Progenitor cell of endocrine pancreas (in vitro differentiated cells): ENCODE measurements at places on chromosomes 7 and 10.

DNA sequence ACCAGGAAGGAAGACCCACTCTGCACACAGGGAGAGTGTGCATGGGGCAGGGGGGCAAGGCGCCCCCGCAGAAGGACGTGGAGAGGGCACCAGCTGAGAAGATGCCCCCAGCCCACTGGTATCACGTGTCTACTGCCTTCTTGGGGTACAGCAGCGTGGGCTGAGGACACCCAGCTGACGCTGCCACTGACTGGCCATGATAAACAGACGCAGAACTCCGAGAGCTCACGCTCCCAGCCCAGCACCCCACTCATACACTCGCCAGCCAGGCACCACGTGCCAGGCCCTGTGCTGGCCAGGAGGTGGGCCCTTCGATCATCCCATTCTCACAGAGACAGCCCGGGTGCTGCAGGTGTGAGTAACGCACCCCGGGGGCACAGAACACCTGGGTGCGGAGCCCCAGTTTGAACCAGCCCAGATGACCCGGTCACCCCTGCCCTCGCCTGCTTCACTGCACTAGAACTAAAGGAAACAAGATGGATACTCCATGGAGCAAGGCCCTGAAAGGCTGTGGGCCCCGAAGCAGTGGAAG is 199.8 kb downstream of the MAD1L1 start:
- DNase-seq: no peak

DNA sequence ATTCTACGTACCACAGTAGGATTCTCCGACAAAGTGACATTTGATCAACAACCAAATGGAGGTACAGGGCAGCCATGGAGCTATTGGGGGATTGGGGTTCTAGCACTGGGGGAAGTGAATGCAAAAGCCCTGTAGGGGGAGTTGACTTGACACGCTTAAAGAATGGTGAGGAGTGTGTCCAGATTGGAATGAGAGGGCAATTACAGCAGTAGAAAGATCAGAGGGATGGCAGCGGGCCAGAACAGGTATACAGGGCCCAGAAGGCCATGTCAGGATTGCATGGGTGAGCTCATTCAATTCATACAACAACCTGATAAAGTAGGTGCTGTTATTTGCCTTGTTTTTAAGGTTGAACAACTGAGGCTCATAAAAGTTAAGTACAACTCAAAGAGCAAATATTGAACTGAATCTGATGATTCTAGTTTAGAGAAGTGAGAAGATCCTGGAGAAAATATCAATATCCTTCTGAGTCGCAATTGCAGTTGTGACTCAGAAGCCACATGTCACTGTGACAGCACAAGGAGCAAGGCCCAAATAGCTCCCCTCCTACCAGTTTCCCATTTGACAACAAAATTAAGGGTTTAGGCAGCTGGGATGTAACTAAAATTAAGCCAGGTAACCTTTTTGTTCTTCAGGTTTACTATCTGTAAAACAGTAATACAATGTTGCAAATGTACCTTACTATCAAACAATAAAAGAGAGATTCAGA is 28.0 kb upstream of the CTTNBP2 start:
- no peak for DNase-seq

DNA sequence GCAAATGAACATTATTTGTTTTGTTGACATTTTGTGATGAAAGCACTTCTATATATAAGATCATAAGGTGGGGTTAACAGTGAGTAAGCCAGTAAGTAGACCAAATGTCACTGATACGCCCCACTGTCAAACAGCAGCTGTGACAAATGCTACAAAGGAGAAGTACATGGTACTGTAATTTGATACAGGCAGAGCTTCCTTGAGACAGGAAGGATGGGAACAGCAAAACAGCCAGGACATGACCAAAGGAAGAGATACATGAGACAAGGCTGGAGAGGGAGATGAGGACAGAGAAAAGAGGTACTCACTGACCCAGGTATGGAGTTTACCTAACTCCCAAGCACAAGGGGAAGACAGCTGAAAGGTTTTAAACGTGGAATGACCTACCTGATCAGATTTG is 127.0 kb downstream of the SRPK2 start:
- DNase-seq: no peak

GRCh38 chr7:38105874-38106483 is 72.1 kb upstream of the STARD3NL start:
- no peak for DNase-seq

DNA sequence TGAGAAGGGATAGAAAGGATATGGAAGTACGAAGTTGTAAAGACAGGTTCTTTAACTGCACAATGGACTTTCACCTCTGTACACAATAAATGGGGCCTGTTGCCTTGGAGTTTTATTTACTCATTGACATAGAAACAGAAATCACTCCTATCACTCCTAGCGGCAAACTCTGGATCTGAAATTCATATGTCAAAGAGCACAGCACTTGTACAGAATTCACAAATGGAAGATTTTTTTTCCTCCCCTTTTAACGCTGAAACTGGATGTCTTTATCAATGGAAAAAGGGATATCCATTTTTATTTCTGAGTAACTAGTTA is 18.2 kb downstream of the NT5C3A start:
- no peak for DNase-seq

GRCh38 chr10:34816085-34816496 is 995 bp upstream of the PARD3 start:
- no peak for DNase-seq

DNA sequence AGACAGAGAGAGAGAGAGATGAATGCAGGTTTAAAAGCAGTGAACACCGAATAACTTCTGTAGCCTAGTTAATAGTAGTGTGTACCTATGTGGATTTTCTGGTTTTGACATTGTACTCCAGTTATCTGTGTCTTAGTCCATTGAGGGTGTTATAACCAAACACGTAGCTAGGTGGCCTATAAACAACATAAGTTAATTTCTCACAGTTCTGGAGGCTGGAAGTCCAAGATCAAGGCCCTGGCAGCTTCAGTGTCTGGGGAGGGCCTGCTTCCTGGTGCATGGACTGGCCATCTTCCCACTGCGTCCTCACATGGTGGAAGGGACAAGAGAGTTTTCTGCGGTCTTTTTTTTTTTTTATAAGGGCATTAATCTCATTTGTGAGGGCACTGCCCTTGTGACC is 23.5 kb downstream of the AOC1 start:
- no peak for DNase-seq

- DNase-seq: no peak
Observed at GRCh38 chr10:75987616-75988015, 556.2 kb downstream of the LRMDA start.

GRCh38 chr7:40979296-40979695 is 723.6 kb downstream of the INHBA start:
- no peak for DNase-seq

GRCh38 chr7:148398844-148399365 is 191.7 kb upstream of the C7orf33 start:
- DNase-seq: no peak

GRCh38 chr7:142885311-142886230 is at the start of gene TRPV6:
Gene TRPV6 (minus strand): TSS chr7:142885745.
- no peak for DNase-seq

DNA sequence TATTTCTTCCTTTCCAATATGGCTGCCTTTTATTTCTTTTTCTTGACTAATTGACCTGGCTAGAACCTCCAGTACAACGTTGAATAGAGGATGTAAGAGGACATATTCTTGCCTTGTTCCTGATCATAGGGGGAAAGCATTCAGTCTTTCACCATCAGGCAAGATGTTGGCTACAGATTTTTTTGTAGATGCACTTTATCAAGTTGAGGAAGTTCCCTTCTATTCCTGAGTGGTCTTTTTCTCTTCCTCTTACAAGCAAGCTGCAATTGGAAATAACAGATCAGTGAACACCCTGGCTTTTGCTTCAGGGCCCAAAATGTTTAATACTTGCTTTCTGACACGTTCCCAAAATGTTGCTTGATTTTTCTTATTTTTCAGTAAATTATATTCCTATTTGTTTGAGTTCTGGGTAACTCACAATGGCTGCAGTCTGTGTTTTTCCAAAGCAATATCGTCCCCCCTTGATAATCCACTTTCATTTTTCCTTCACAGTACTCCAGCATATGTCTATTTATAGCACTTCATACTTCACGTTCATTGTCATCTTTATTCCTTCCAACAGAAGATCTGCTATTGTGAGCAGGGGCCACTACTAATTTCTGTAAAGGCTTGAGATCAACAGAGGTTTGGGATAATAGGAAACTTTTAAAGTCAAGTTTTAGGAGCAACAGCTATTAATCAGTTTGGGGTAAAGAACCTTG is 11.7 kb downstream of the CPEB3 start:
- no peak for DNase-seq

GRCh38 chr10:72063703-72064391 is 24.5 kb downstream of the SPOCK2 start:
- DNase-seq: no peak

- DNase-seq: no peak
Observed at GRCh38 chr7:36852017-36852416, 127.7 kb upstream of the AOAH start.

DNA sequence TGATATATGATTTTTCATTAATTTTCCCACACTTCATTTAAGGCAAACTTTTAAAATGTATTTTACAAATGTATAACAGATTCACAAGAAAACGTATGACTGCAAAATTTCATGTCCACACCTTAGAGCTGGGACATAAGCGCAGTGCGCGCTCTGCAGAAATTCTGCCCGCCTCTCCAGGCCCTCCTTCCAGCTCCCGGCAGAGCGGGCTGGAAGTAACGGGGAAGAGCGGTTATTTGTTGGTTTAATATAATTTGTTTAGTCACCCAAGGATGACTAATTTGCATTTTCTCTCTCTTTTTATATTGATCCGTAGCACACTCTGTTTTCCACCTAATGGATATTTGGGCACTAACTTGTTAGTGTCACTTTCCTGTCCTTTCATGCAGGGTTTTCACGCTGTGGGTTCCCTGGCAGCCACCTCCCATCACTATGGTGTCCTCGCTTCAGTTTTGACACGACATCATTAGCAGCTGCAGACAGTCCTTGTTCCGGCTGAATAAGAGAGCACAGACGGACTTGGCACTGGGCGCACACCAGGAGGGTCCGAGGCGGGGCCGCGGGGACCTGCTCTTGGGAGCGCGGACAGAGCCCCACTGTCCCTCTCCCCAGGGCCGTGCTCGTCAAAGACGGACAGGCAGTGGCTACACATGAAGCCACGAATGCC is 129.2 kb upstream of the SEC61G start:
- no peak for DNase-seq

DNA sequence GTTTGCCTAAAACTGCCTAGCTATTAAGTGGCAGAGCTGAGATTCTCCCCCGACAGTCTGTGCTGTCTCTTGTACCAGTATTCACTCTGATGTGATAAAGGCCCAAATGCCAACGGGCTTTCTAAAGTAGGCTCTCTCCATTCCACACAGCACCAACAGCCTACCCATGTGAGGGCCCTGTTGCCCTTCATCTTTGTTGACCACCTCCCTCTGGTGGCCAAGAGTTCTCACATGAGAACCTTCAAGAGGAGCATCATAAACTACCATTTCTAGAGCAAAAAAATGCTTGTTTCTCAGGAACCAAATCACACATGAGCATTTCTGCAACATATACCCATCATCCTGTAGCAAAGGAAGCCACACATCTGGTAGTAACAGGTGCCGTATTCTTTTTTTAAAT is 185.8 kb downstream of the GRM8 start:
- no peak for DNase-seq

DNA sequence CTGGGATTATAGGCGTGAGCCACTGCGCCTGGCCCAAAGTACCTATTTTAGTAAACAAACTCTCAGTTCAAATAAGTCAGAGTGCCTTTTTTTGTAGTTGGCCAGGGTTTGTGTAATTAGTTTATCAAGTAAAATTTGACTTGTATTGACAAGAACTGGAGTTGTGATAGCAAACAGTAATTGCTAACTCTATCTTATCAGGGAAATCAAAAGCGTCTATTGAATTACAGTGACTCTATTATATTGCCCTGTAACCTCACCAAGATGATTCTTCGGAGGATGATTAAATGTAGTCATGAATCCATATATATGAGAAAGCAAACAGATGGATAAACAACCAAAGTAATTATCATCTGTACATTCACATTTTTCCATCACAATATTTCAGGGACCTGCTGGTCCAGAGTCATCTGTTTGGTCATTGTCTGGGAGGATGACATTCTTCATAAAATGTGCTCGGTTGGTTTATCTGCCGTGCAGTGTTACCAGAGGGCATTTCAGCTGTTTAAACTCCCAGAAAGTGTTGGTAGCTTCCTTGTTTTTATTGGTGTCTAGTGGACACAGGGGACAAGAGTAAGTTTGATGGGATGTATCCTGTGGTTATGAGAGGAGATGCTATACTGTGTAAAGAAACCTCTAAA is 35.6 kb downstream of the DOCK1 start:
- DNase-seq: no peak

GRCh38 chr7:88259656-88260380 is 40.0 kb upstream of the SRI start:
- DNase-seq: no peak

- no peak for DNase-seq
Observed at GRCh38 chr7:27187475-27188385, 2.7 kb upstream of the HOXA11 start.

- DNase-seq: no peak
Observed at GRCh38 chr7:130463553-130464434, 23.0 kb upstream of the CEP41 start.

DNA sequence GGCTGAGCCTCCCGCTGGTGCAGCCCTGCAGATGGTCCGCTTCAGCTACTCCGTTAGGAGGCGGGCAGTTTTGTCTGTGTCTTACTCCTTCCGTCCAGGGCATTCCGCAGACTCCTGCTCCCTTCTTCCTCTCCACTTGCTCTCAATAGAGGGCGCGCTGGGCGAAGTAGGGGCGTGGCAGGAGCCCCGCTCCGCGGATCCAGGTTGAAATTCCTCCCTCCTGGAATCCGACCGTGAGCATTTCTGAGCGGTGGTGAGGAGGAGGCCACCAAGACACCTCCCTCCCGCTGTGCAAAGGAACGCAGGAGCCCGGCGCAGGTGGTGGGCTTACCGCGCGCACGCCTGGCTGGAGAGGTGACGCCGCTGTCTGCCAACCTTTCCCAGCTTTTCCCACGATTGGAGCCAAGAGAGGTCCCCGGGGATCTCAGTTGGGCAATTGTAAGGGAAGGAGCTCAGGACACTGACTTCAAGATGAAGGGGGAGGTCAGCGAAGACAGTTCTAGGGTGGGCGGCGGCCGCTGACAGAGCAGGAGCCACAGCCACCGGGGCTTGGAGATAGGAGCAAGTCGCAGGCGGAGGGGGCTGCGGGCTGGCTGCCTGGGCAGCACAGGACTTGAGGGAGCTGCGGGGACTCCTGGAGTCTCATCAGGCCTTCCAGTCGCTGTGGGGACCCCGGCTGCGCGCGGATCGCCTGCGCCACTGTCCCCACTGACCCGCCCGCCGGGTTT is 1011.3 kb downstream of the XPNPEP1 start:
- peak; percentile 71 for DNase-seq
